Cardiac muscle cell (in vitro differentiated cells and primary cell): ENCODE measurements at places on chromosomes 7 and 10.

GRCh38 chr7:69517985-69518704 lies 80.1 kb upstream of the AUTS2 start:
- DNase-seq, result no peak
- H3K36me3 ChIP-seq, result no peaks in the 10 kb centered on the region
- no peaks in the 10 kb centered on the region for H3K4me1 ChIP-seq
- no peak overlapping the region for H3K4me3 ChIP-seq
- H3K27ac ChIP-seq, result no peak overlapping the region

DNA sequence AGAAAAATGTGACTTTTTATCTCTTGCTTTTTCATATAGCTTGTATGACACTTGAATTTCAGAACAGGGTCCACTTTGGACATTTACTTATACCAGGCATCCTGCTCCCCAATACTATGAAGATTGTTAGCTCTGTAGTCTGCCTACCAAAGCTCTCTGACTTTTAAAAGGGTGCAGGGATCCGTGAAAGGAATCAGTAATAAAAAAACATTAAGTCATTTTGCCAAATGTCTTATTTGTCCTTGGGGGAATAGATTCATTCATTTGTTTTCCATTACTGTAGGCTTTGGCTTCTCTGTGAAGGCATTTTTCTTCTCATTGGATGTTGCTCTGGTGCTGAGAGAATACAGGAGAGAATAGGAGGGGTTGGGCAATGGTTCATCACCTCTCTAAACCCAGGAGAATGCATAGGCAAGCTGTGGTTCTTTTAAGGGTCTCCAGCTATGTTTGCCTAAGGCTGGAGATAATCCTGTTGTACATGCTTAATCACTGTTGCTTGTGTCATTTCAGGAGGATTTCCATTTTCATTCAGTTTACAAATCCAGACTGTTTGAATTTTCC lies 103.5 kb downstream of the SRI start:
- no peak overlapping the region for H3K27ac ChIP-seq
- H3K4me1 ChIP-seq, result no peaks in the 10 kb centered on the region
- no peak for DNase-seq
- no peaks in the 10 kb centered on the region for H3K27me3 ChIP-seq

DNA sequence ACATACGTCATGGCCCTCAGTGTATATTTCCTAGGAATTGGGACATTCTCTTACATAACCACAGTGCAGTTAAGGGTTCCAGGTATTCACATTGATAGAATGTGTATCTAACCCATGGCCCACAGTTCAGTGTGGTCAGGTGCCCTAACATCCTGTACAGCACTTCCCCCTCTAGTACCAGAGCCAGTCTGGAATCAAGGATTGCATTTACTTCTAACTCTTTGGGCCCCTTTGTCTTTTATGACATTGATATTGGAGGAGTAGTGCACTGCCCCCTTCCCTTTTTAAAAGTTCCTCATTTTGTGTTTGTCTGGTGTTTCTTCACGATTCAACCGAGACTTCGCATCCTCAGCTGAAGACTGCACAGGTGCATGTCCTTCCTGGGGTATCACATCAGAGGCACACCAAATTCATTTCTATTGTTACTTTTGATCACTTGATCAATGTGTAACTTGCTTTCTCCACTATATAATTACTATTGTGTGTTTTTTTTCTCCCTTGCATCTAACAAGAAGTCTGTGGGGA lies 22.4 kb upstream of the NPFFR1 start:
- no peak for DNase-seq
- no peaks in the 10 kb centered on the region for H3K36me3 ChIP-seq
- H3K27me3 ChIP-seq, result no peaks in the 10 kb centered on the region
- H3K27ac ChIP-seq, result no peak overlapping the region
- H3K4me3 ChIP-seq, result no peak overlapping the region

GRCh38 chr10:6713716-6714115 lies 133.6 kb upstream of the PRKCQ start:
- DNase-seq, result peak; percentile 36
- H3K4me1 ChIP-seq, result no peaks in the 10 kb centered on the region
- no peaks in the 10 kb centered on the region for H3K36me3 ChIP-seq
- H3K4me3 ChIP-seq, result no peak overlapping the region
- H3K27me3 ChIP-seq, result no peaks in the 10 kb centered on the region

GRCh38 chr10:114956466-114956865 lies 18.5 kb downstream of the TRUB1 start:
- H3K4me1 ChIP-seq, result no peaks in the 10 kb centered on the region
- peak overlapping the region; percentile 20 for H3K27ac ChIP-seq
- H3K27me3 ChIP-seq, result no peaks in the 10 kb centered on the region
- no peak overlapping the region for H3K4me3 ChIP-seq

DNA sequence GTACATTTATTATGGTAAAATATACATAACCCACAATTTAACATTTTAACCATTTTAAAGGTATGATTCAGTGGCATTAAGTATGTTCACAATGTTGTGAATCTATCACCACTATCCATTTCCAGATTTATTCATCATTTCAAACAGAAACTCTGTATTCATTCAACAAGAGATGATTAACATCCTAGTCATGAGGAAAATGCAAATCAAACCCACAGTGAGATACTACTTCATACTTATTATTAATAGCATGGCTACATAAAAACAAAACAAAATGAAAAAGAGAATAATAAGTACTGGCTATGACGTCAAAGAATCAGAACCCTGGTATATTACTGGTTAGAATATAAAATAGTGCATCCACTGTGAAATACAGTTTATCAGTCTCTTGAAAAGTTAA lies 386.6 kb upstream of the POM121L12 start:
- no peak overlapping the region for H3K27ac ChIP-seq
- H3K4me3 ChIP-seq, result no peak overlapping the region
- DNase-seq, result no peak

DNA sequence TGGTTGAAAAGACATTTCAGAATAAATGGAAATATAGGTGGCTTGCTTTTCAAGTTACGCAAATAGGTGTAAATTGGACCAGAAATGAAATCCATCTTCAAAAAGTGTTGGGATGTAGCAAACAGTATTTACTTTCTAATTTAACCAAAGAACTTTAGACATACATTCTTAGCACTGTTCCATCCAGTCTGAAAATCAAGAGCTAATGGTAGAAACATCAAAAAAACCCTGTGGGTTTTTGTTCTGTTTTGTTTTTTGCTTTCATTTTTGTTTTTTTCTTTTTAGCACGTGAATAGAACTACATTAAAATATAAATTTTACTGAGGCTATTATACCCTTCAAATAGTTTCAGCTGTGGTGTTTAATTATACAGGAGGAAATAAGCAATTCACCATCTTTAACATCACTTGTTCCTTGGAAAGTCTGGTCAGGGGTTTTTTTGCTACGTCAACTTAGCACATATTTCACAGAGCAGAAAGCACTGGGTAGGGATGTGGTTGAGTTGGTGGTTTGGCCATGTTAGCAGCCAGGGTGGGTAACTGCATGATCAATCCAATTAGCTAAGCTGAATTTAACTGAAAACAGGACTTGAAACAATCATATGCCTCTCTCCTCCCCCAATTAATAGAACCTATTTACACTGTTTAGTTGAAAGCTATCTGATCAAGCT lies 275.4 kb upstream of the PFKP start:
- no peaks in the 10 kb centered on the region for H3K36me3 ChIP-seq
- H3K27ac ChIP-seq, result no peak overlapping the region
- H3K4me1 ChIP-seq, result no peaks in the 10 kb centered on the region
- DNase-seq, result no peak
